Tongue (tissue), 3 donors: ENCODE measurements at places on chromosomes 3 and 15. TPM values are rescaled to one million over a fixed set of nuclear protein-coding genes. Genes with fewer than 3 reads are reported as not detected.

SLC9C1 gene
- 3.2 TPM for total RNA-seq

RSRC1 gene
- 62.7 TPM for total RNA-seq

PLA2G4D gene
- total RNA-seq = not detected

MKRN2OS gene
- not detected for total RNA-seq

CCR3 gene
- total RNA-seq = 0.51 TPM

PLIN1 gene
- total RNA-seq = not detected

TIMP4 gene
- total RNA-seq = 1.1 TPM

SGO1 gene
- total RNA-seq = 3.8 TPM

KCNMB3 gene
- 3.9 TPM for total RNA-seq

KBTBD13 gene
- total RNA-seq = 2.6 TPM

XCR1 gene
- not detected for total RNA-seq

DNA sequence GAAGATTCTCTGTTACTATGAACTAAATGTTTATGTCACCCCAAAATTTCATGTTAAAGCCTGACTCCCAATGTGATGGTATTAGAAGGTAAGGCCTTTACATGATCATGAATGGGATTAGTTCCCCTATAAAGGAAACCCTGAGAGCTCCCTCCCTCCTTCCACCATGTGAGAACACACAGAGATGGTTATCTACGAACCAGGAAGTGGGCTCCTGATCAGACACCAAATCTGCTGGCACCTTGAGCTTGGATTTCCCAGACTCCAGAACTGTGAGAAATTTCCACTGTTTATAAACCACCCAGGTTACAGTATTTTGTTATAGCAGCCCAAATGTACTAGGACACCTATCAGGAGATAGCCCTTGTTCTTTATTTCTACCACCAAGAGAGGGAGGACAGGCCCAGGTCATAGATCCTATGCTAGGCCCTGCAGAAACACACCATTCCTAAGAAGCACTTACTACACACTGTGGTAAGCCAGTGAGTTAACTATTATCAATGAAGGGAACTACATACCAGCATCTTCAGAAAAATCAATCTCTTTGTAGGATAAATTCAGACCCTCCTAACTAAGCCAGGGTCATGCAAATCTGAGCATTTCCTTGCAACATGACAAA, 59.0 kb downstream of the PRKAR2A start:
- no peak for DNase-seq

DNA sequence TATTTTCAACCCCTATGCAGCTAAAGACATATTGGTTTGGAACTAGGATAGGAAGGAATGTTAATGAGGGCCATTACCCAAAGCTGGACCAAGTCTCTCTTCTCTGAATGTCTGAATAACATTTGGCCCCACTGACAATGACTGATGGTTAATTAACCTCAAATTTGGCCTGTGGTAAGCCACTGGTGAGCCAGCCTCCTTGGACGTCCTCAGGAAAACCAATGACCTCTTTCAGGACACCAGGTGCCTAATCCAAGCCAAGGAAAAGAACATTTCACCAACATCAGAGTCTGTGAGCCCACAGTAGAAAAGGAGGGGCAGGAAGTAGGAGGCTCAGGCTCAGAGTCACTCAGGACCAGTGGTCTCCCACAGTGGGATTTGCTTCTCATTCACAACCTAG, 56.4 kb upstream of the ETV5 start:
- no peak for DNase-seq

GRCh38 chr3:3648988-3649679, 150.1 kb upstream of the LRRN1 start:
- no peak for DNase-seq

DNA sequence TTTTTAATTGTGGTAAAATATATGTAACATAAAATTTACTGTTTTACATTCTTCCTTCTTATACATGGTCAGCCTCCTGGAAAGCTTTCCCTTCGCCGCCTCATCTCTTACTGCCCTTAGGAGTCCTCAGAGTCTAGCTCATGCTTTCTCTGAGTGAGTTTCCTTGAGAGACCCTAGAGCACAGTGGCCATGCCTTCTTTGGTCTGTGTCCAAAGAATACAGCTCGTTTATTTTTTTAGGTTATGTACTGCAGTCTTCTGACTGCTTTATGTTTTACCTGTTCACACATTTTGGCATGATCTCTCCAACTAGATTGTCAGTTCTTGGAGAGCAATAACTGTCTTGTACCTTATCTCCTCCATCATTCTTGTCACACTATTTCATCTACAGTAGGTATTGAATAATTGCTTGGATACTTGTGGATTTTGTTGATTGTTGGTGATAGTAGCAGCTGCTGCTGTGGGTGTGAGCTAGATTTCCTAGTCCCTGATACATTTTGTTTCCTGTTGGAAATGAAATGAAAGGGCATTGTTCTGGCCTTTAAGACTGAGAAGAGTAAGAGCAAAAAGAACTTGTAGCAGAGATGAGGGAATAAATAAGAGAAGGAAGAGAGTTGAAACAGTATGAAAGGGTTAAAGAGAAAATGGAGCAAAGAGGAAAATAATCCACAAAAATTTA, 10.9 kb downstream of the ARIH2 start:
- no peak for DNase-seq

DNA sequence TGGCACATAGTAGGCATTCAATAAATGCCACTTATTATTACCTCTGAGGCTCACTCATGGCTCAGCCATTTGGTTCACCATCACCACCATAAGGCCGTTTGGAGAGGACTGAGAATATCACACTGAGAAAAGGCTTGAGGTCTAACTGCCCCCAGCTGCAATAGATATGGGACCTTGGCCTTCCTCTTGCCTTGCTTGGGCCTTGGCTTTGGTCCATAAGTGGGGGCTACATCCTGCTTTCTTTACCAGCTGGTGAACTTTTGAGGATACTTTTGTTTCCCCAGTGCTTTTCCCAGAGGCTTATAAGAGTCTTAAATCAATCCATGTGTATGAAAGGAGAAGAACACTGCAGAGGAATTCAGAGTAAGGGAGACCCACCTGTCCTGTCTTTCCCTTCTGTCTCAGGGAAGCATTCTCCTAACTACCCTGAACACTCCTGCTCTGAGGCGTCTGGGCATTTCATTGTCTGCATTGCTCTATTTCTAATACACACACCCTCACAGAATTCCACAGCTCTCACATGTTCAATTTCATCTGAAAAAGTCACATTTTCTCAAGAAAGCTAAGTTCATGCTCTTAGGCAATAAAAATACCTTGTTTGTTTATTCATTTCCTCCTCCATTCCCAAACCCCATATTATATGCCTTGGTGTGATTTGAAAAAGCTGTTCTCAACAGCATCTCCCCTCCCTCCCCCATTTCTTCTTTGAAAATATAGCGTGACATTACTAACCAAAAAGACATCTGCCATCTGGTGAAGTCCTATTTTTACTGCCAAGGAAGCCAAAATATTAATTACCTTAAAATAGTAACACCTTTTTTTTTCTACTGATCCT, 22.5 kb upstream of the KCNMB2 start:
- DNase-seq = peak; percentile 69

DNA sequence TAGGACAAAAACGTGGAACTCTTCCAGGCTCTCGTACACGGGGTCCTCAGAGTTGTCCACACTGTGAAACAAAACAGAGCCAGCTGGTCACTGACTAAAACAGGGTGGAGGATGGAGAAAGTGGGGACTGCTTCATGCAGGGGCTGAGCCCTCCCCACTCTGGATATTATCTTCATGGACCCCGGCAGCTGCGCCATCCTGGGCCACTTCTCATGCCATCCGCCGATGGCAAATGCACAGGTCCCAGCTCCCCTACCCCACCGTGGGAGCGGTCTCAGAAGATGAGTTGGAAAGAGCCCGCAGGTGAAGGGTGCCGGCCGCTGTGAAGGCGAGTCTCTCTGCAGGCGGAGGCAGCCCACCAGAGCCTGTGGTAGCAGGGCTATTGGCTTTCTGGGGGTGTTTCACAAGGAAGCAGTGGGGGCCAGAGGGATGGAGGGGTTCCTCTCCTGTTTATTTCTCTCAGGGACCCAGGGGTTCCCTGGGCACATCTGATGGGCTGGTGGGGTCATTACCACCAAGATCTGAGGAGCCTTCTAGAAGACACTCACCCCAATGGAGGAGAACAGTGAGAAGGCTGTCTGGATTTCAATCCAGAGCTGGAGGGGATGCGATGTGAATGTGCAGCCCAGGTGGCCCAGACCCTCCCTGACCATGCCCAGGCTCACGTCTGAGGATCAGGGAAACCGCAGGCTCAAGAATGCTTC, 177.3 kb downstream of the KLF13 start:
- no peak for DNase-seq

- DNase-seq = no peak
Measured at GRCh38 chr3:58434168-58434504, 504 bp upstream of the PDHB start.

GRCh38 chr3:9399337-9399703, 1.9 kb downstream of the SETD5 start:
- DNase-seq = peak; percentile 56

- DNase-seq = no peak
Measured at GRCh38 chr3:33054100-33055092, 42.5 kb downstream of the GLB1 start.

DNA sequence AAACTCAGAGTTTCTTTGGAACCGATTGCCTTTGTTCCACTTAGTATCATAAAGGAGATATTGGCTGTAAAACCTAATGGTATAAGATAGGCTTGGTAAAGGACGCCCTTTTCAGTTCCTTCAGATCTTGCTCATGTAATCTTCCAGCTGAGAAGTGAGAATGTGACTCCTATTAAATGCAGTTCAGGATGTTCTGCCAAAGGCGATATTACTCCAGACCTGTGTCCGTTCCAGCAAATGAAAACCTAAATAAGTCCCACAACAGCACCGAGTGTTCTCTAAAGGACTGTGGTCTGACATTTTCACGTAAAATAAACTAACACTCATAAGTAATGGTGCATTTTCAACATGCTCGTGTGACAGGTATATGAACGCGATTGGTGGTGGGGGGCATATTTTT, 276.2 kb downstream of the FEZF2 start:
- no peak for DNase-seq

DNA sequence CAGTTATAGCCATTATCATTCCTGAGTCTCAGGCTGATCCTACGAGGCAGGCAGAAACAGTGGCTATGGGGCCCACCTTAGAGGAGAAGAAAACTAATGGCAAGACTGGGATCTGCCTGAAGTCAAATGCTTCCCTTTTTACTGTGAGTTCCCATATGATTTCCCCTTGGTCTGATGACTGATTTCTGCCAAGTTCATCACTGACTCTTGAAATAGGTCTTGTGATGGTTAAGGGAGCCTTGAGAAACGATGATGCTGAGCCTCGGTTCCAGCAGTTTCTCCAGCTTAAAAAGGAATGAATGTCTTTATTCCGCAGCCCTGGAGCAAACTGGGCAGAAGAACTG, 29.4 kb upstream of the LDHAL6B start:
- DNase-seq = no peak

DNA sequence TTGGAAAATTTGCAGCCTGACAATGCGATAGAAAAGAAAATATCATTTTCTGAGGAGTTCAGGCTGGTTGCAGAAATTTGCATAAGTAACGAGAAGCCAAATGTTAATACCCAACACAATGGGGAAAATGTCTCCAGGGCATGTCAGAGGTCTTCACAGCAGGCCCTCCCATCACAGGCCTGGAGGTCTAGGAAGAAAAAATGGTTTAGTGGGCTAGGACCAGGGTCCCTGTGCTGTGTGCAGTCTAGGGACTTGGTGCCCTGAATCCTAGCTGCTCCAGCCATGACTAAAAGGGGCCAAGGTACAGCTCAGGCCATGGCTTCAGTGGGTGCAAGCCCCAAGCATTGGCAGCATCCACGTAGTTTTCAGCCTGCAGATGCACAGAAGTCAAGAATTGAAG, 14.5 kb upstream of the AP4E1 start:
- no peak for DNase-seq

GRCh38 chr3:128348805-128349531, 117.7 kb downstream of the DNAJB8 start:
- no peak for DNase-seq

- DNase-seq = no peak
Measured at GRCh38 chr3:105619651-105620050, 249.2 kb downstream of the CBLB start.

- no peak for DNase-seq
Measured at GRCh38 chr3:4053975-4054374, 249.2 kb upstream of the SETMAR start.

DNA sequence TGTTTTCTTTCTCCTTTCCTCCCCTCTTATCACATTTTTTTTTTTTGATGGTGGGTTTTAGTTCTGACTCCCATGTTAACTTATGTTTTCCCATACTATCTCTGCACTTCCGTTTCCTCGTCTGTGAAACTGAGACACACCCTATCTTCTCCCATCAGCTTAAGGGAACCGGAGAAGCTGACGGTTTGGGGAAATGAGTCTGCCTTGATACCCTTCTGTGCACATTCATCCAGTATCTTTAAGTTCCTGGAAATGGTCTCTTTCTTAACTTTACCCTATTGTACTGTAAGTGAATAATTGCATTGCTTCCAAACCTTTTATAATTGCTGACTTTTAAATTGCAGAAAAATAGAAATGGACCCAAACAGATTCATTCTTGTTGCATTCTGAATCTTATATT, 26.2 kb upstream of the CFAP161 start:
- no peak for DNase-seq

DNA sequence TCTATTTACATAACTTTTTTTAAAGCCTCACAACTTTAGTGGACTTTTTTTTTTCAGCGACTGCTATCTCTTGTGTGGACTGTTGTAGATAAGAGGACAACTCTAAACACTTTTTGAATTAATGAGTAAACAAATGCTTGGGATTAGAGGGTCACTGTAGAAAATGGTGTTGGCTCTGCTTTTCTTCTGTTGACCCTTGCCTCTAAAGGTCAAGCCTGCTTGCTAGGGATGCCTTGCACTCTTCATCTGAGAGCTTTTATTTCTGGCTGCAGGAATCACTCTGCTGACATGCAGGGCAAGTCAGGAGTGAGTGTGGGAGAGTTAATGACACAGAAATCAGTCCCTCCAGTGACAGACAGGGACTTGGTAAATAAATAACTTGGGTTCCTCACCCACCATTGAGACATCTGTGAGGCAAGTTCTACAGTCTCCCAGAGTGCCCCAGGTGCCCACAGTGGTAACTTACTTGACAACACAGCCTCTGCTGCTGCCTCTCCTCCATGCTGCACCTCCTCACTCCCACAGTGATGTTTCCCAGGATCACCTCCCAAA, 390.1 kb downstream of the IL20RB start:
- DNase-seq = no peak

- DNase-seq = no peak
Measured at GRCh38 chr3:189897406-189897805, 223.3 kb downstream of the P3H2 start.

GRCh38 chr3:138747225-138747624, 87.5 kb downstream of the PIK3CB start:
- no peak for DNase-seq

- DNase-seq = no peak
Measured at GRCh38 chr3:193145248-193145647, 95.8 kb upstream of the PLAAT1 start.

DNA sequence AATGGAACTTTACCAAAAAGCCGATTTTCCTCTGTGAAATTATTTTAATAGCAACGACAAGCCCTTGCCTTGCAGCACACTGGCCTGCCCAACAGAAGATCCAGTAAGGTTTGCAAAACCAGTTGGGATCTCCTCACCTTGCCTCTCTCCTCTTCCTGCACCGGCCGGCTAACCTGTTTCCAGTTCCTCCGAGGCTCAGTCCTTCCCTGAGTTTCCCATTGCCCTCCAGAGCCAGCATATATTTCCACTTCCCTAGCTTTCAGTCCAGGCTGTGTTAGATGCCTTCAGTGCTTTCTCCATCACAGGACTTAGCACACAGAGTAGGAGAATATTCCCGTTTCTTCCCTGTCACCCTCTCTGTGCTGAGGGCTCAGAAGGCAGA, 60.3 kb downstream of the NOX5 start:
- DNase-seq = peak; percentile 56
